NCI-H1436 (cell line): ENCODE measurements at places on chromosomes 6 and 20.

- no peak for DNase-seq
Observed at GRCh38 chr20:64110411-64111068, 3.2 kb upstream of the NPBWR2 start.

- DNase-seq, result no peak
Observed at GRCh38 chr6:35063701-35064280, 77.3 kb downstream of the TCP11 start.

DNA sequence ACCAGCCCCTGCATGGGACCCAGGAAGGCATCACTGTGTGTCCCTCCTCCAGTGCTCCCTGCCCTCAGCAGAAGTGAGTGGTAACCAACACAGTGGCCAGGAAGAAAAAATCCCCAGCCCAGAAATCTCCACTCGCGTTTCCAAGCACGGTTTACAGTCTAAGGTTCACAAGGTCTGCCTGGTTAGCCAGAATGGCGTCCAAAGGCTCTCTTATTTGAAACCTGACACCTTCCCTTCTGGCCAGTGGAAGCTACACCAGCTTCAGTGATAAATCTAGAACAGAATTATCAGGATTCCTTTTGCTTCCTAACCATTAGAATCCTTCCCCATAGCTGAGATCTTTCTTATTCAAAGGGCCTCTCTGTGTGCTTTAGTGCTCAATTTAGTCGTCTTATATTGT is 9.2 kb downstream of the LY86 start:
- no peak for DNase-seq

DNA sequence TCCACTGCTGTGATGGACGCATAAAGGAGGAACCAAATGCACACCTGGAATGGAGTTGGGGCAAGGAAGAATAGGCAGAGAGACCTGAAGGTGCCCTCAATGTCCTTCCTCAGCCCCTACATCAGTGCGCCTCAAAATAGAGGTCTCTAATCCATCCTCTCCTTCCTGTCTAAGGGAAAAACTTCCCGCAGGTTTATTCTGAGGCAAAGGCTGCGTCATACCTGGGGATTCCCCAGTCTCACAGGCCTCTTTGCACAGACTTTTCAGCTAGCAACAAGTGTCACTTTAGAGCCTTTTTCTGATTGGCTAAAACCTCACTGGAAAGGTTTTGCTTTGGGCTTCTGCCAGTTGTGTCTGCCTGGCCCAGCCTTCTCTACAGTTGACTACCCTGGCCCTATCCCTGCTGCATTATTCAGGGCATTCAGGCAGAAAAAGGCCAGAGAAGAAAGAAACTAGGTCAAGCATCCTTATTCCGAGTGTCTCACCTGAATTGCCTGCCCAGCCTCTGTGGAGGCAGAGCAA is 1.8 kb upstream of the HLA-DQB1 start:
- no peak for DNase-seq

DNA sequence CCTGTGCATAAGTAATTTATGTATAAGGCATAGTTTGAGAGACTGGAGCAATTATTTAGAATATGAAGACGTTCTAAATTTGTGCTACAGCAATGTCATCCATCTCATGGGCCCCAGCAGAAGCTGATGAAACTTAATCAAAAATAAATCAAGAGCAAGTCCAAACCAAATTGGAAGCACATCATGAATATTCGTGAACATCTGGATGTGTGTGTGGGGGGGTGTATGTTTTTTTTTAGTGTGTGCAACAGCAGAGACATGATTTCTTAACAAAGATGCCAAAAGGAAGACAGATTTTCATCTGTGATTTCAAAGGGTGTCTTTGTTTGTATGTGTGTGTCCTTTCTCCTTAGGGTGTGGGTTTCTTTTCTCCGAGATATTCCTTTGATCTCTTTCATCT is 58.9 kb downstream of the SASH1 start:
- no peak for DNase-seq

DNA sequence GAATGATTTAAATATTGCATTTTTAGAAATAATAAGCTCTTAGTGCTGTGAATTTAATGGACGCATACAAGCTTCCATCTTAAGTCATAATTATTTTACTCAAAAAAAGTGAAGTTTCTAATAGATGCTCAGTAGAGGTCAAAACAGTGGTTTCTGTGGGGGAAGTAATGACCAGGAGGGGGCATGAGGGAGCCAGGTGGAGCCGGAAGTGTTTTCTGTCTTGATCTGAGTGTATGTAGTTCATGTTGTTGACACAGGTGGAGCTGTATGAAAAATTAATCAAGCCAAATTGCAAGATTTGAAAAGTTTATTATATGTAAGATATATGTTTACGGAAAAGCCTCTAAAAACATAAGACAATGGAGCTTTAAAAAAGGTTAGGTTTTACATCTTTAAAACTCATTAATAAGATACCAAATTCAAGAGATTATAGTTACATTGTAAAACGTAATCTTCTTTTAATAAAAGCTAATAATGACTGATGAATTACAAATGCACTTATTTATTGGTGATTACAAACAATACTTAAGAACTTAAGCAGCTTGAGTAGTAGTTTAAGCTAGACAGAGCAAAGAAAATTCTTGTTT is 68.0 kb downstream of the PLAGL1 start:
- DNase-seq, result peak; percentile 12

GRCh38 chr6:52377538-52378221 is 15.7 kb downstream of the PAQR8 start:
- no peak for DNase-seq

GRCh38 chr6:111614833-111615582 is 9.3 kb upstream of the TRAF3IP2 start:
- peak; percentile 76 for DNase-seq

- DNase-seq, result no peak
Observed at GRCh38 chr20:52446421-52447224, 255.0 kb upstream of the ZFP64 start.

DNA sequence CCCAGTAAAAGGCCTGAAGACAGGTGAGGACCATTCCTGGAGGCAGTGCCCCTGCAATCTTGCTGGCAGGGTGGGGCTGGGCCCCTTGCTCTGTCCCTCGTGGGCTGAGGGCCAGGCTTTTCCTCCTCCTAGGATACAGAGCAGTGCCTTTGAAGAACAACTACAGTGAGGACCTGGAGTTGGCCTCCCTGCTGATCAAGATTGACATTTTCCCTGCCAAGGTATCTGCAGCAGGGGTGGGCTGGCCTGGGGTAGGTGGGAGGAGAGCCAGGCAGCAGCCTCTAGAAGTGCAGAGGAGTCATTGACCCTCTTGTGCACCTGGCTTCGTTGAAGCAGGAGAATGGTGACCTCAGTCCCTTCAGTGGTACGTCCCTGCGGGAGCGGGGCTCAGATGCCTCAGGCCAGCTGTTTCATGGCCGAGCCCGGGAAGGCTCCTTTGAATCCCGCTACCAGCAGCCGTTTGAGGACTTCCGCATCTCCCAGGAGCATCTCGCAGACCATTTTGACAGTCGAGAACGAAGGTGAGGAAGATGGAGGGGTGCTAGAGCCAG is 36.5 kb downstream of the PLCG1 start:
- no peak for DNase-seq

DNA sequence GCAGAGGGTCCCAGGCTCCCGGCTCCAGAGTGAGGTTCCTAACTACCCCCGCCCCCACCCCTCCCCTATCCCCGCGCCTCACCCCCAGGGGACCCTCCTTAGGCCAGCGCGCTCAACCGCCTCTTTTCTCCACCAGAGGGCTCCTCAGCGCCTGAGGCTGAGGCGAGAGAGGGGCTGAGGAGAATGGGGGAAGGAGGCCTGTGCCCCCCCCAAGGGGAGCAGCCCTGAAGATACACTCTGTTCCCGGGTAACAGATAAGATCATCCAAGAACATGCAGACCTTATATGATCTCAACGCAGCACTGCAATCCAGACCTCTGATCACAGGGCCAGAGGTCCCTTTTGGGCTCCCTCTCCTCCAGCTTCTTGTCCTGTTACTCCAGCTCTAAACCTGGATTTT is 43.3 kb upstream of the MRPS10 start:
- DNase-seq, result peak; percentile 11

- DNase-seq, result no peak
Observed at GRCh38 chr6:83369692-83370091, 61.2 kb downstream of the ME1 start.

DNA sequence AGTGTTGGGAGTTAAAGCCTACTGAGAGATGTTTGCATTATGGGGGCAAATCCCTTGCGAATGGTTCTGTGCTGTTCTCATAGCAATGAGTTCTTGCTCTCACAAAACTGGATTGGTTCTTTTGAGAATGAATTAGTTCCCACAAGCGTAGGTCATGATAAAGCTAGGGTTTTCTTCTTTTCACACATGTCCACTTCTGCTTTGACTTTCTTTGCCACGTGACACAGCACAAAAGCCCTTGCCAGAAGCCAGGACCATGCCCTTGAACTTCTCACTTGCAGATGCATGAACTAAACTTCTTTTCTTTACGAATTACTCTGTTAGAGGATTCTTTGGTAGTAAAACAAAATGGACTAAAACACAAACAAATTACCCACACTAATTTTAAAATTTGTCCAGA is 922.8 kb downstream of the EPHA7 start:
- DNase-seq, result no peak

- no peak for DNase-seq
Observed at GRCh38 chr6:116369964-116370759, 585 bp upstream of the DSE start.

DNA sequence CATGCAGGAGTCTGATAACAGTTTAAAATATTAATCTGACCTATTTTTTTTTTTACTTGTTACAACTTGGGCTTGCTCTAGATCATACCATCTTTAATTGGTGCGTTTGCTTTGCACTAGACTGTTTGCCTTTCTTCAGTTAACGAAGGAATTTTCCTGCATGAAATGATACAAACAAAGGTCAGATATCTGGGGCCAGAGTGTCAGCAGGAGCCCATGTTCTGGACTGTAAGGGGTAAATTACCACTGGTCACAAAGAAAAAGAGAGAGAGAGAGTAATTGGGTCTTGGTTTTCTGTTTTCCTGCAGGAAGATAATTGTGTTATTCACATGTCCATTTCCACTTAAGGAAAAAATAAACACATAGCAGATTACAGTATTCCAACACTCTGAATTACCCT is 399.4 kb upstream of the MARCKS start:
- DNase-seq, result no peak

DNA sequence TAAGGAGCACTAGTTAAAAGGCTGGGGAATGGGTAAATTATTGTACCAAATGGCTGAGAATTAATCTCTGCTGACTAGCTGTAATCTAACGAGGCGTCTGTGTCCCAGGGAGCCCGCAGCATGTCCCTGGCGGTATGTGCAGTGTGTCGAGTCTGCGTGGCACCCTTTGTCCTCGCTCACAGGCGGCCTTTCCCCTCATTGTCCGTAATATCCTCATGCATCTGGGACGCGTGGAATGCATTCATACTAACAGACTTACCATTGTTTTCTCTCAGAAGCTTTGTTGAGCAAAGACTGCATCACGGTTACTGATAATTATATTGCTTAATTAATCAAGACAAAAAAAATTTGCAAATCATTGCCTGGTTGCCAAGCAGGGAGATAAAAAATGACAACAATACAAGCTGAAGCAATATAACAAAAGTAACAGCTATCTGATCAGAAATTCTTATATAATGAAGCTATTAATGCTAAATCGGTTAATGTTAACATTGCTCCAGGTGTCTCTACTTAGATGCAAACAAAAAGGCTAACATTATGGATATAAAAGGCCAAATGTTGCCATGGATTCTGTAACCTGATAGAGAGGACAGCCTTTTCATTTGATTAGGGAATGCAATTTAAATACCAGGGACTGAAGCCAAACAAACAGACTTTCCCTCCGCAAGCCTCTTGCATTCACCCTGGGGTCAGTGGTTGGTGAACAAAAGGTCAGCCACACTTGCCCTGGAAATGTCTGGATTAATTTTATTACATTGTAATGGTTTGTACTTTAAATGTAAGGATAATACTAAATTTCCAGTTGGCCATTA is 124.8 kb downstream of the INSM1 start:
- peak; percentile 49 for DNase-seq

GRCh38 chr6:125480146-125480545 is 178.4 kb upstream of the HDDC2 start:
- no peak for DNase-seq

- no peak for DNase-seq
Observed at GRCh38 chr6:56890683-56891429, 64.1 kb upstream of the BEND6 start.
